C1 segment of cervical spinal cord (tissue), 14 donors: ENCODE measurements at places on chromosomes 7 and 10.

- peak; percentile 56 for DNase-seq
These were observed 757 bp upstream of the PALS2 start for GRCh38 chr7:24572393-24572996.

- DNase-seq = no peak
These were observed 225.4 kb upstream of the ZWINT start for GRCh38 chr10:56586461-56586891.

- DNase-seq = no peak
These were observed 153.5 kb downstream of the ARHGAP12 start for GRCh38 chr10:31774928-31775650.

GRCh38 chr10:33666686-33667480, 332.4 kb upstream of the NRP1 start:
- no peak for DNase-seq

- DNase-seq = no peak
These were observed 16.0 kb upstream of the DNTT start for GRCh38 chr10:96288151-96288621.

DNA sequence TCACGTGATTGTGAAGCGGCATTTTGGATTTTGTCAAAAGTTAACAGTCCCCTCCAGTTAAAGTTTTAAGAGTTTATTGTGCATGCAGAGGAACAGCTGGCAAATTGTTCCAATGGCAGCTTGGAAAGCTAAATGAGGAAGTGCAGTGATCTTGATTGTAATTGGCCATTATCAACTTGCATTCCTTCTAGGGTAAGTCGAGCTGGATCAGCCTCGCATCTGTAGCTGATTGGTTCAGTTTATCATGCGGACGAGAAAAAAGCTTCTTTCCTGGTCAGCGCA, 566 bp downstream of the ZNF789 start:
- no peak for DNase-seq

DNA sequence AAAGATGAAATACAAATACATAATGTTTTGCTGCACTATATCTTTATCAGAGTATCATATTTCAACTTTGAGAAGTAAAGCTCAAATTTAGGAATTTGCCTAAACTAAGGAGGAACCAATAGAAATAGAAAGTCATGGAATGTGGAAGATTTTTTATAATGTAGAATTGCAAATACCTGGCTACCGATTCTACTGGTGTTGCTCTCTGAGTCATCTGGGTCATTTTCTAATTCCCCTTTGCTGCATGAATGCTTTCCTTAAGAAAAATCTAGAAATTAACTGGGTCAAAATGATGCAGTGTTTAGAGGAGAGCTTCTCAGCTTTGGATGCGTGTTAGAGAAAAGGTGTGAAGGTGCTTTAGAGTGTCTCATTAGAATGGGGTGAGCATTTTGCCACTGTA, 568.9 kb upstream of the ANKRD30A start:
- DNase-seq = no peak

- no peak for DNase-seq
These were observed 8.3 kb upstream of the GDF10 start for GRCh38 chr10:47291682-47292081.

DNA sequence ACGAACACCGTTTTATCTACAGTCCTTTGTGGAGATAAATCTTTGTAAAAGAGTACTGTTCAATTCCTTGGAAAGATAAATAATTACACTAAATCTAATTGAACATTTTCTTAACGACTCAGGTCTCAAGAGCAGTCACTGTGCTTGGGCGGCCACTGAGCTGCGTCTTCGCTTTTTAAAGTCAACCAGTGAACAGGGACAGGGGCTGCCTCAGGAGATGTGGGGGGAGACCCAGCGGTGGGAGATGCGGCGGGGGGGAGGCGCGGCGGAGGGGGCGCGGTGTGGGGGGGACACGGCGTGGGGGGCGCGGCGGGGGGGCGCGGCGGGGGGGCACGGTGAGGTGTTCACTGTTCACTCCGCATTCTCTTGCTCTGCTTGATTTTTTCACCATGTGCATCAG, 39.8 kb downstream of the CAMK2B start:
- DNase-seq = no peak

DNA sequence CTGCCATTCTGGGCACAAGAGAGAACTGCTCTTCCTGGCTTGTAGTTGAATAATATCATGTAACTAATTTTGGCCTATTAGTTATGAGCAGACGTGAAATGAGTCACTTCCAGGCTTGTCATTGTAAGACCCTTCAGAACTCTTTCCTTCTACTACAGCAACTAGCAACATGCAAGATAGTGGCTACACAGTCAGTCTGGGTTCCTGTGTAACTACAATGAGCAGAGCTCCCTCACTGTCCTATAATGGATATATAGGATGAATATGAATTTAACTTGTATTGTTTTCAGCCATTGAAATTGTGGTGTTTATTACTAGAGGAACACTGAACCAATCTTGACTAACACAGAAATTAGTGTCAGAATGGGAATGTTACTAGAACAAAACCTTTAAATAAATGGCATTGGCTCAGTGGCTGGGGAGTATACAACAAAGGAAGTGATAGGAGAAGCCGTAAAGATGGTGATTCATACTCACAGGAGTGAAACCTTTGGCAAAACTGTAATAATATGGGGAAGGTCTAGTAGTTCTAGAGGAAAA, 2.9 kb upstream of the MTPN start:
- no peak for DNase-seq

DNA sequence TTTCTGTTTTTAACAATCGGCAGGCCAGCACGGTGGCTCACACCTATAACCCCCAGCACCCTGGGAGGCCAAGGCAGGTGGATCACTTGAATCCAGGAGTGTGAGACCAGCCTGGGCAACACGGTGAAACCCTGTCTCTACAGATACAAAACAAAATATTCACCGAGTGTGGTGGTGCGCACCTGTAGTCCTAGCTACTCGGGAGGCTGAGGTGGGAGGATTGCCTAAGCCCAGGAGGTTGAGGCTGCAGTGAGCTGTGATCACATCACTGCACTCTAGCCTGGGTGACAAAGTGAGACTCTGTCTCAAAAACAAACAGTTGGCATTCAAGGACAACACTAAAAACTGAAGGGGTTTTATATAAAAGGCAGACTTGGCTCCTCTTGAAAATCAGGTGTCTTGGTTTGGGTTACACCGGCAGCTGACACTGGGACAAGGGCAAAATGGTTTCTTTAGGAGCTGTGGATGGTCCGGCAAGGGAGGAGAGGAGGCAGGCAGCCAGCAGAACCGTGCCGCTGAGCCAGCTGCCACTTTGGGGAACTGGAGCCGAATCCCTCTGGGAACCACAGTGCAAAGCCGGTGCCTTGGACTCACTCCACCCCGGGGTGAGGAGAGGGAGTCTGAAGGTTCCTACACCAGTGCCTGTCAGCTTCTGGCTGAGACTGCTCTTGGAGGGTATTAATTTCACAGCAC, 52.6 kb downstream of the CHST3 start:
- DNase-seq = peak; percentile 49

- DNase-seq = no peak
These were observed 46.4 kb downstream of the RAMP3 start for GRCh38 chr7:45203936-45204445.

- DNase-seq = no peak
These were observed 1.2 kb downstream of the SEPTIN7 start for GRCh38 chr7:35802102-35802466.

DNA sequence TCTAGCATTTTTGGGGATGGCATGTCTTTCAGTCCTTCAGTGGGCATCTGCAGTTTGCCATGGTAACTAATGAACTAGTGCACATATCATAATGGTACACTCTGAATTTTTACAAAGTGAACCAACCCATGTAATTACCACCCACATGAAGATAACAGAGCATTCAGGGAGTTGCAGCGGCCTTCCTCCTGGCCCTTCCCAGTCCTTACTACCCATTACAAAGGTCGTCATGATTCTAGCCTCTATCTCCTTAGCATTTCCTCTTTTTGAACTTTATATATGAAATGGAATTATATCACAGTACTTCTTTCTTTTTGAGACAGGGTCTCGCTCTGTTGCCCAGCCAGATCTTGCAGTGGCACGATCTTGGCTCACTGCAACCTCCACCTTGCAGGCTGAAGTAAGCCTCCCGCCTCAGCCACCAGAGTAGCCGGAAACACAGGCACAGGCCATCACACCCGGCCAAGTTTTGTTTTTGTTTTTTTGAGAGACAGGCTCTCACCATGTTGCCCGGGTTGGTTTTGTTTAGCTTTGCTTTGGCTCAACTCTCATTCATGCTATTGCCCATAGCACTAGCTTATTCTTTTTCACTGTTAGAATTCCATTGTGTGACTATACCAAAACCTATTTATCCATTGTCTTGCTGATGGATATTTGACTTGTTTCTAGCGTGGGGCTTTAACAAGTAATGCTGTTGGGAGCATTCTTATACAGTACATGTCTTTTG, 79.2 kb downstream of the APBB1IP start:
- no peak for DNase-seq

GRCh38 chr10:33955676-33956075, 621.2 kb upstream of the NRP1 start:
- DNase-seq = no peak

GRCh38 chr7:19783541-19783940, 10.1 kb upstream of the TMEM196 start:
- DNase-seq = no peak

GRCh38 chr7:28263622-28264271, 83.2 kb upstream of the JAZF1 start:
- DNase-seq = no peak

- DNase-seq = no peak
These were observed 9.1 kb downstream of the CHRM2 start for GRCh38 chr7:136877509-136877908.

GRCh38 chr10:22226599-22226998, 8.8 kb upstream of the EBLN1 start:
- DNase-seq = no peak

DNA sequence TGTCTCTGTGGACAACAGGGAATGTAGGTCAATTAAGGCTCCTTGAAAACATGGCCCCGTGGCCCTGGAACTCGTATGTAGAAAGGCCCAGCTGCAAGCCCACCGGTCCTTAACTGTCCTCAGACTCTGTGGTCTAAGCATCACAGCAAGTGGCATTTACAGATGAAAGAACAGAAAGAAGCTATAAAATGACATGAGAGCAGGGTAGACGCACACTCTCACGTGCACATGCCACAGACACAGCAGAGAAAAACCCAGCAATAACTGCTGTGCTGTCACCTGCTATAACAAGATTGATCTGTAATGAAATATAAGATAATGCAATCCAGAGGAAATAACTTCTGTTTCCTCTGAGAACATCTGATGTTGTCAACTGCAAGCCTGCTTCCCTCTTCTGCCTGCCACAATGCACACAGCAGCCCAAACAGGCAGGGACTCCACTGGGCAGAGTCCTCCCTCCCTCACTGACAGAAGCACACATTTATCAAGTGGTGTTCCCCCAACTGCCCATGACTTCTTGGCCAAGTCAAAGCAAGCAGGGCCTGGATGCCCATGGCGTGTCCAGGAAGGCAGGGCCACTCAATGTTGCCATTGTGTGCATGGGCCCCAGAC, 63.9 kb downstream of the GFRA1 start:
- DNase-seq = no peak

DNA sequence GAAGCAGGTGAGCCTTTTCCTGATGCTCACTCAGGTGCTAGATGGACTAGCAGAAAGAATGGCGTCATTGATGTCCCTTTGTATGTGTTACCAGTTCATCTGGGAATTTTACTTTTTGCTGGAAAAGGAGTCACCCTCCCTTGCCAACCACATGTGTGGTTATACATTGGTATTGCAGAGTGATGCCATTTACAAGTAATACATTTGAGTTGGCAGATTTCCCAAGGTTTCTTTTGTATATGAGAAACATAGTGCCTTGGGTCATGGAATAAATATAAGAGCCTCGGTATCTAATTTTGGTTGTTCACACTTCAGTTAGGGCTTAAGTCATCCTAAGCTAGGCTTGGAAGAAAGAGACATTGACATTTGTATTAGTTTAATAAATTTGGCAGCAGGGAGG, 10.4 kb upstream of the ATXN7L1 start:
- DNase-seq = no peak

GRCh38 chr7:157493776-157494175, 157.0 kb downstream of the DNAJB6 start:
- no peak for DNase-seq

DNA sequence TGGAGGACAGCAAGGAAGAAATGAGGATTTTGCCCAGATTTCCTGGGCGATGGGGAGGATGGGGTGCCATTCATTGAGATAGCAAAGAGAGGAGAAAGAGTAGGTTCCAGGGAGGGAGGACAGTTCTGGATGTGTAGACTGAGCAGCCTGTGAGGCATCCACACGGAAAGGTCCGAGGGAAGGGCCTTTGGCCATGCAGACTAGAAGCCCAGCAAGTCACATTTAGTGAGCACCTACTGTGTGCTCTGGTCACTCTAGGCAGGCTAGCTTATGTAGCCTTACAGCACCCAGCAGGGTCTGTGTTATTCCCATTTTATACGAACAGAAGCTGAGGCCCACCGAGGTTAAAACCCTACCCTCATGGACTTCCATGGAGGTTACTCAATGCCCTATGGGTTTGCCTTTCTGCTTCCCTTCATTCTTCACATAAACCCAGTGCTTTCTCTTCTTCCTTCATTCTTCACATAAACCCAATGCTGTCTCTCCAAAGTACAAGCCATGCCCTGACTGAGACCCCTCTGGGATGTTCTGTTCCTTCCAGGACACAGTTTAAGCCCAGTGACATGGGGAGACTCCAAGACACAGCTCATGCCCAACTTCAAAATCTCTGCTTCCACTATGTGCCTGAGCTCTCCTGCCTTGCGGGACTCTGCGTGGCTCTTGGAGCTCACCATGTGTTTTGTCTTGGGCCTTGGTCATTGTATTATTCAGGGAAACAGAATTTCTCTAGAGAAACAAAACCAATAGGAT, 13.7 kb downstream of the IL2RA start:
- no peak for DNase-seq

DNA sequence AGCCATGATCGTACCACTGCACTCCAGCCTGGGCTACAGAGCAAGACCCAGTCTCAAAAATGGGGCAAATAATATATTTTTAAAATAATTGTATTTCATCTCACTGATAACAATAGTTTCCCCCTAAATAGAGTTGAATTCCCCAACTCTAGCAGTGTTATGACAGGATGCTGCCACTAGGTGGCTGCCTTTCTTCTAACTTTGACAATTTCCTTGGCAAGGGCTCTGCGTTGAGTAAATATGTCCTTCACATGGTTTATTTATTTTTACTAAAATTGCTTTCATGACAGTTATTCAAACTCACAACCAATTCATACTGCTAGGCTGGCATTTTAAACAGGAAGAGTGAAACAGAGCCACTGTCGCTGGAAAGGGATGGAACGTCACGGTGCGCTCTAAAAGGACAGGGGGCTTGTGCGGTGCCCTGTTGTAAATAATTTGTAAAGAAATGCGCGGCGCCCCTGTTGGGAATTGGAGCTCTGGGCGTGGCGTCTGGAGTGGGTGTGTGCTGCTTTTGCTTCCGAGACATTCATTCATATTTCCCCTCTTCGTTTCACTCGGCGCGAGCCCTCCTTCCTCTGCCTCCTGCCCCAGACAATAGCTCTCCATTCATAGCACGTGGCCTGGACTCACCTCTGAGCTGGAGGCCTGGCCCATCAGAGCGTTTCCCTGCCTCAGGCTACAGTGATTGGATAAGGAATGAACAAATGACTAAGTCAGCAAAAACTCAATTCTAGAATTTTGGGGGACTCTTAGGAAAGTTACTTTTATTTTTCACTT, 20.5 kb upstream of the PITRM1 start:
- peak; percentile 22 for DNase-seq
